Stimulated activated CD4-positive, alpha-beta T cell treated with anti-CD3 and anti-CD28 coated beads, Interleukin-15, amount 100 ng/mL, for 1 hour (primary cell): ENCODE measurements at places on chromosomes 6 and 20.

DNA sequence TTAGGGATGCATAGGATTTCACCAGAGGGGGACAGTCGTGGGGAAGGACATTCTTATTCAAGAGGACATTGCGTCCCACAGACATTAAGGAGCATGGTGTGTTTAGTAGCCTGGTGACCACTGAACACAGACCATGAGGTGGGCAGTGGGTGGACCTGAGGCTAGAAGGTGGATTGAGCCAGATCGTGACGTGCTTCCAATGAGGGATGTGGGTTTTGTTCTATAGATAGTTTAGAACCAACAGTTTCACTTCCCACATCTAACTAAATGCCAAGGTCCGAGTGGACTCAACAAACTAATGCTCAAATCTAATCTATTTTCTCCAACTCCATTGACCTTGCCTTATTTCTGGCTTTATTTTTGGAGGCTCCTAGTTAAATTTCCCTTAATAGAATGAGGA is 58.5 kb downstream of the OGFRL1 start:
- no peak for DNase-seq

DNA sequence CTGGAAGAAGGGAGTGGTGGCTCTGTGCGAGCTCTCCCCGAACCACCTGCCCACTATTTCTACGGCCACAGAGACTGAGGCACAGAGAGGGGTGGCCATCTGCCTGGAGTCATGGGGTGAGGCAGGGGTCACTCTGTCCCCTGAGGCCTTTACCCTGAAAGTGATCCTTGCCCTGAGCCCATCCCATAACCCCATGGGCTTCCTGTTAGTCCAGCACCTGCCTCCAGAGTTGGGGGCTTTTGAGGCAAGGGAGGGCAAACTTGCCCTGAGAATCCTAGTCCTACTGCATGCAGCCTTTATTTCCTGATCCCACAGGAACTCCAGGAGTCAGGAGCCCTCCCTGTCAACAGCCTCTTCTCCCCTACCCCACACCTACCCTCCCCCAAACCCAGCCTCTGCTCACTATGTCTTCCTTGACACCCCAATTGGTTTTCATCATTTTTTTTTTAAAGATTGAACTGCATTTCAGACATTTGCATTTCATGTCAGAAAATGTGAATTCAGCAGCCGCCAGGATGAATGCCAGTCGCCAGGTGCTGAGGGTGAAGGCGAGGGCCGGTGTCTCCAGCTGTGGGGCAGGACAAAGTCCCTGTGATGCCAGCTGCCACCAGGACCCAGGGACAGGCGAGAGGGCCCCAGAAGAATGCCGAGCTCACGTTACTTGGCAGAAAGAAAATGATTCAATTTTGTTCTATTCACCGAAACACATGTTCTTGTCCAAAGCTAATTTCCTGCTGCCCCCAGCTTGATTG is 47.6 kb upstream of the NNAT start:
- DNase-seq = no peak

DNA sequence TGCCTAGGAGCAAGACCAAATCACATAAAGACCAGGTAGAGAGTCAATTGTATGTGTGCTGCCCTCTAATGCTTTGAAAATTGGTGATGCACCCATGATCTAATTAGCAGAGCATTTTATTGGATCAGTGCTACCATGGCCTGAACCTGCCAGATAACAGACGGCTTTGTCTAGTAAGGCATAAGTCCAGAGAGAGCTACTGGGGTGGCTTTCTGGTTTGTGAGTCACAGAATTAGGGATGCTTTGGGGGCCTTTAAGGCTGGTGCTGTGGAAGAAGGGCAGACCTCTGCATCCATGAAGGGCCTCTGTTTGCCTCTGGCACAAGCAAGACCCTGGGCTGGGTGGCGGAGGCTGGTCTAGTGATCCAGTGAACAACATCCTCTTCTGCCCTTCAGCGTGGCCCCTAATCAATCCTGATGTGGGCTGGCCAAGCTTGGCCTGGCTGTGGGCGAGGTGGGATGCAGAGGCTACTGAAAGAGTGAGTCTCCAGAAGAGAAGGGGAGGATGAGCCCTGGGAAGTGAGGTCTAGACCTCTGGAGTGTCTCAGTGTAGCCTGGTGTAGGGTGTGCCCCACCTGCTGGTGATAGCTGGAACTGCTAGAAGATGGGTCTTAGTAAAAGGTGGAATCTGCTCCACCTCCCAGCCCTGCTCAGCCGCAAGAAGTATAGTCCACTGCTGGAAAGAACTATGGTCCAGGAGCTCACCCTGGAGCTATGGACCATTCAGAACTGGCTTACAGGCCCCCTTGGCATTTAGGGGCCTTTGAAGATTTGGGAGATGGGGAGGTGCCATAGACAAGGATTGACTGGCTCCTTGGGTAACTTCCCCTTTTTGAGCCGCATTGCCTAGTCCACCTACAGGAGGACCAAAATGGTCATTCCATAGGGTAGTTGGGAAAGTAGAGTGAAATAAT is 36.7 kb upstream of the AAR2 start:
- peak; percentile 58 for DNase-seq

DNA sequence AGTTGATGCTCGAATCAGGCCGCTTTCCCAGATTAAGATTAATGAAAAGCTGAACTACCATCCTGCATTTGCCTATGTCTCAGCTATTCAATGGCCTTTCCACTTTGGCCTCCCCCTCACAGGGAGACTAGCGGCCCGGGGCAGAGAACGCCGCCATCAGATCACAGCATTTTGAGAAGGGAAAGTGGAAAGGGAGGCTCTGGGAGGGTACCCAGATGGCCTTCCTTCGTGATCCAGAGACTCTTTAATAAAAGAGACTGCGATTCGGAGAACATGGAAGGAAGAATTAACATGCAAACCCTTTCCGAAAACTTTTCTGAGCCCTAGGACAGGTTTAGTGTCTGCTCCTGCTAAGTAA is 533 bp downstream of the MRPS18A start:
- no peak for DNase-seq

- peak; percentile 10 for DNase-seq
These were observed 13.8 kb upstream of the GTF3C6 start for GRCh38 chr6:110944681-110945151.

GRCh38 chr20:4122926-4123325 is 107.6 kb upstream of the RNF24 start:
- DNase-seq = no peak

DNA sequence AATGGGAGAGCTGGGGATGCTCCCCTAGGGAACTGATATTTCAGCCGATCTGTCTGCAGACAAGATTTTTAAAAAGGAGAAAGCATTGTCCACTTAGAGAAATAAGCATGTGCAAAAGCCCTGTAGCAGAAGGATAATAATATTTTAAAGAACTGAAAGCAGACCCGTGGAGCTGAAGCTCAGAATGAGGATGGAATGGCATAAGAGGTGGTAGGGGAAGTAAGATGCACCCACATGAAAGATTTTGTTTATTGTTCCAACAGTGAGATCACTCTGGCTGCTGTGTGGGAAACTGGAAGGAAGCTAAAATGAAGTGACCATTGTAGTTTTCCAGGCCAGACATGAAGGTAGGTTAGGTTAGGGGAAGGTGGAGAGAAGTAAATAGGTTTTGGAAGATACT is 266.4 kb upstream of the PRDM1 start:
- no peak for DNase-seq

DNA sequence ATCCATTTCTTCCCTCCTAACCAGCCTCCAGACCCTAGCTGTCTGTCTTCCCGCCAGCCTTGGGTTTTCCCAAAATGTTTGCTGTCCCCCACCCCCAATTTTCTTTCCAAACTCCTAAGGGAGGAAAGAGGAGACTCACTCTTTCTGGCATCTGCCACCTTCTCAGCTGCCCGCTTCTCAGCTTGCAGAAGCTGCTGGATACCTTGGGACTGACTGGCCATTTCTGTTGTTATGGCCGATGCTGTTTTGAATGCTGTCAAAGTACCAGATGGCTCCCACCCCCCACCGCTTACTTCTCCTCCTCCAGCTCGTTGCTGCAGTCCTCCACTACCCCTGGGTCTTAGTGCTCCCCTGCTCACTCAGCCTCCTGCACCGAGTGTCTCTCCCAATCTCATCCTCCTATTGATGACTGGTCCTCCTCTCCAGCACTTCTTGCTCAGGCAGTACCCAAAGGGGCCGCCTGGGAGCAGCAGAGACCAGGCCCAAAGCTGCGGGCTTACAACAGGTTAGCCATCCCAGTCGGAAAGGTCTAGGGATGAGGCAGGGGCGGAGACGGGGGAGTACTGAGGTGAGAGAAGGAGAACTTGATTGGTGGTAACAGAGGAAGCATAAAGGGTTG is at the start of gene ATP6V1G2:
TSS of gene ATP6V1G2 (minus strand) at position 270 of the 619 bp plus-strand sequence. CDS start at position 221, 49 bp downstream.
- peak; percentile 64 for DNase-seq

DNA sequence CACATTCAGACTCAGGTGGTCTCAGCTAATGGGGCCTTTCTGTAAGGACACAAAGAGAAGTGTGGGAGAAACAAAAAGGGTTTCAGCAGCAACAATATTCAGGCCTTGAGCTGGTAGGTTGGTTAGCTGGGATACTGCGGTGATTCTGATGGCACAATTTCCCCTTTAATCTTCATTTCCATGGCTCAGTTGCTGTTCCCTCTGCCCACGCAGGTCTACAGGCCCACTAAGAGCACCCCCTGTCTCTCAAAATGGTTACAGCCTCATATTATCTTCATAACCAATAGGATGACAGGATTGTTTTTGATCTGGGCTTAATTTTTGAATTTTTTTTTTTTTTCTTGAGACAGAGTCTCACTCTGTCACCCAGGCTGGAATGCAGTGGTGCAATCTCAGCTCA is 48.9 kb downstream of the MYB start:
- DNase-seq = no peak

GRCh38 chr6:110676396-110676795 is 138.9 kb downstream of the CDK19 start:
- no peak for DNase-seq

GRCh38 chr20:58691773-58692578 is 624 bp upstream of the NPEPL1 start:
- no peak for DNase-seq
